Stimulated activated CD8-positive, alpha-beta memory T cell treated with anti-CD3 and anti-CD28 coated beads, Interleukin-4, amount 100 ng/mL, for 1 hour (primary cell): ENCODE measurements at places on chromosomes 7 and 10.
A peak's percentile ranks its signal among the peaks of the same experiment; 100 is the strongest.

GRCh38 chr10:111762114-111762513 is 421.5 kb downstream of the GPAM start:
- no peak for DNase-seq

- no peak for DNase-seq
Observed at GRCh38 chr10:103280506-103280905, 3.6 kb downstream of the INA start.

DNA sequence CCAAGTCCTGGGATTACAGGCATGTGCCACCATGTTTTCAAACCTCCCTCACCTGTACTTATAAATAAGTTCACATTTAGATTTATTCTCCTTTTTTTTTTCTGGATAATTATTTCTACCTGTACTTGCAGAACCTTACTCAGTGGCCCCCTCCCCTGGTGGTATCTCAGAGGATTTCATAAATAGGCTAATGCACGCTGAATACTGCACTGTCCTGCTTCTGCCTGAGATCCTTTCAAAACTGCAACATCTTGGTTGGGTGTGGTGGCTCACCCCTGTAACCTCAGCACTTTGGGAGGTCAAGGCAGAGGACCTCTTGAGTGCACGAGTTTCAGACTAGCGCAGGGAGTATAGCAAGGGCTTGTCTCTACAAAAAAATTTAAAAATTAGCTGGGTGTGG is 4.6 kb upstream of the BLVRA start:
- DNase-seq = no peak

DNA sequence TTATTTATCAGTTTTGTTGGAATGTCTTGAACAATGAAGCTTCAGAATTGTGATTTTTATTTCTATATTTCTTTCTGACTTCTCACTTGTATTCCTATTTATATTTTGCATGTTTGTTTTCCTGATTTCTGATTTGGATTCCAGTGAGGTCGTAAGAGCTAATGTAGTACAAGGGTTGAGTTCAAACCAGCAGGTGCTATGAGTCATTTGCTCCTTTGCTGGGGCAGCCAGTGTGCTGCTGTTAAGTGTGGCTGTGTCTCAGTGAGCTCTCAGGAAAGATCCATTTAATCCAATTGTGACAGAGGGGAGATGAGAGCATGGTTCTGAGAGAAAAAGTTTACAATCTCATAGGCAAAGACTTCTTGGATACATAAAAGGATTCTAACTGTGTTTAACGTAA is 48.6 kb downstream of the MCU start:
- no peak for DNase-seq

GRCh38 chr10:12484002-12484918 is 134.9 kb downstream of the CAMK1D start:
- no peak for DNase-seq

DNA sequence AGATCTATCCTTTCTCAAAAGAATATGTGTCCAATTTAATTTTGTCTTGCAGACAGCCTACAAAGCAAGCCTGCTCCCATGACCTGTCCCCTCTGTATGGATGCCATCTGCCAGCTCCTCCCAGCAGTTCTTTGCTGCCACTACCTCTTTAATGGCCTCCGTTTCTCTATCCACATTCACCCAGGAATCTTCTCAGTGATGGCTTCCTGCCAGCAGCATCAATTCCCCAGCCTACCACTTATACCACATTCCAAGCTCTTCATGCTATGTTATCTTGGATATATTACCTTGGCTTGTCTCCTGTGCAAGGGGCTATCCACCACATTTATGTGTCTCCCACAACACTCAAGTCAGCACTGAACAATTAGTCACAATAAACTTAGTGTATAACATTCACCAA is 133.2 kb downstream of the VPS50 start:
- DNase-seq = no peak

GRCh38 chr10:123797813-123798212 is 93.8 kb downstream of the CPXM2 start:
- DNase-seq = no peak

DNA sequence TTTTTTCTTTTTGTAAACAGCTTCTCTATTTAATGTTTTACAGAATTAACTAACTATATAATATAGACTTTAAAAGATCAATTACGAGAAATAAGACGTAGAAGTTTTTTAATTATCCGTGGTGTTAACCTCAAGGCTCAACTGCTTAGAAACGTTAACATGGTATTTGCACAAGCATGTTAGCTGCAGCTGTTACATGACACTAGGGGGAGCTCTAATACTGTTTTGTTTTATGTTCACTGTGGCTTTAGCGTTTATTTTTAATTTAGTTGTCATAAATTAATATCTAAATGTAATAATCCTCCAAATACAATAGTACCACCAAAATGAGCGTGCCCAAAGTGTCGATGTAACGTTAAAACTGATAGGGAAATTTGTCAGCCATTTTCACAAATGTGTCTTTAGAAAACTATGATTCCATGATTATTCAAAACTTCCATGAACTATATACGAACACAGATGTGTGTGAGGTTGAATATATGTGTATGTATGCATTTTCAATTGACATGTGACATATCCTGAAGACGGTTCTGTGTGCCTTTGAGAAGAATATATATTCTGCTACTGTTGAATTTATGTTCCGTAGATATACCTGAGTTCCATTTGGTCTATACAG is 828.8 kb upstream of the MBL2 start:
- no peak for DNase-seq

- no peak for DNase-seq
Observed at GRCh38 chr7:98902523-98902922, 24.2 kb downstream of the TRRAP start.

GRCh38 chr10:109451879-109452278 is 471.4 kb downstream of the XPNPEP1 start:
- no peak for DNase-seq

GRCh38 chr10:14173706-14174594 is 156.8 kb downstream of the FRMD4A start:
- DNase-seq = no peak

GRCh38 chr10:76086170-76086760 is 654.8 kb downstream of the LRMDA start:
- no peak for DNase-seq

DNA sequence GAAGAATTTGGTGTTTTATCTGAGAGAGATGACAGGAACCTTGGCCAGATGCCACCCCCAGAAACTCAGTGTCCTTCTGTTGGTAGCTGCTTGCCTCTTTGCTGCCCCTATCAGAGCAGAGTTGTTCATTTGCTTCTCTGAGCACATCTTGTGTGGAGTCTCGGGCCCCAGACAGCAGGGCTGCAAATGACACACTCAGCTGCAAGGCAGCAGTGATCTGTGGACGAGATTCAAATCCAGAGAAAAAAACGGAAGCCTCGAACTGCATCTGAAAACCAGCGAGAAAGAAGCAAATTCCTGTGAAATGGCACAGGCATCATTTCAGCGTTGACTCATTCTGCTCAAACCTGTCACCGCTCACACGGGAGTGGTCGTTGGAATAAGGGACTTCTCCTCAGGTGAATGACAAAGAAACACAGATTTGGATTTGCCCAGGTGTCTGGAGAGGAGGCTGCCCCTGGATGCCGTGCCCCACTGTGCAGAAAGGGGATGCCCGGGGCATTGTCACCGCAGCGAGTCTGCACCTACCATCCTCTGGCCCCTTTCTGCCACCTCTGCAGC is 144.7 kb downstream of the PFKFB3 start:
- DNase-seq = peak; percentile 9

DNA sequence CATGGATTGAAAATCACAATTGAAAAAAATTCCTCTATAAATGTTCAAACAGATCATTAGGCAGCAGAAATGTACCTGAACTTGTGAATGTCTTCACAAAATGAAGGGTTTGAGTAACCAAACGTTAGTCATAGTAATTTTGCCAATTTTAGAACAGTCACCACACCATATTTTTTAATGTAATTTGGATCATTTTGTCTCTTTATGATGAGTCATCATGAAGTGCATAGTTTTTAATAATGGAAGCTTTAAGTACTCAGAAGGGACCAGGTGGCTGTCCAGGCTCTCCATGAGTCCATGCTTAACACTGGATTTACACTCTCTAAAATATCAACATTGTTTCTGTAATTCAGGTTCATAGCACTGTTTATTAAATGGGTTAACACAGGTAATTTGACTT is 219.2 kb downstream of the ETV1 start:
- DNase-seq = no peak

- DNase-seq = no peak
Observed at GRCh38 chr10:122221958-122222357, 49.1 kb upstream of the BTBD16 start.
